ENCODE measurements at places on chromosomes 3 and 15.

- no peak for DNase-seq
Measured at GRCh38 chr3:188282871-188283270, 128.9 kb downstream of the LPP start.

DNA sequence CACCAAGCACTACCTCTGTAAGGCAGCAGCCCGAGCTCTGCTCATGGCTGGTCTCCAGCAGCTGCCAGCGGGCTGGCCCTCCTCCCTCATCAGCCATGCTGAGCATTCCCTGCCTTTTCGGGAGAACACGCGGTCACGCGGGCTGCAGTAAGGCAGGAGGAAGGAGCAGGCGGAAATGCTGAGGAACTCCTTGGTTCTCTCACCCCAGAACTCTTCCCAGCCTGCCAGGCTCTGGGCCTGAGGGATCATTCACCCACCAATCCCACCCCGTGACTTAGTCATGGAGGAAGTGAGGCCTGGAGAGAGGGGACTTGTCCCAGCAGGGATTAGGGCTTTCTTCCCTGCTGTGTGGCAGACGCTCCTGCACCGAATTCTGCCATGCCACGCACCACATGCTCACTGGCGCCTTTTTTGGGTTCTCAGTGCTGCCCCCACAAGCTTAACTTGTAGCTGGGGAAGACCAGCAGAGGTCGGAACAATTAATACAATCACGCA is 42.9 kb upstream of the RPL32 start:
- no peak for DNase-seq

- DNase-seq, result no peak
Measured at GRCh38 chr15:38197553-38197952, 55.1 kb upstream of the SPRED1 start.

GRCh38 chr3:194808640-194809097 is 123.0 kb downstream of the FAM43A start:
- no peak for DNase-seq

GRCh38 chr3:101303089-101303731 is 17.2 kb downstream of the IMPG2 start:
- DNase-seq, result no peak

DNA sequence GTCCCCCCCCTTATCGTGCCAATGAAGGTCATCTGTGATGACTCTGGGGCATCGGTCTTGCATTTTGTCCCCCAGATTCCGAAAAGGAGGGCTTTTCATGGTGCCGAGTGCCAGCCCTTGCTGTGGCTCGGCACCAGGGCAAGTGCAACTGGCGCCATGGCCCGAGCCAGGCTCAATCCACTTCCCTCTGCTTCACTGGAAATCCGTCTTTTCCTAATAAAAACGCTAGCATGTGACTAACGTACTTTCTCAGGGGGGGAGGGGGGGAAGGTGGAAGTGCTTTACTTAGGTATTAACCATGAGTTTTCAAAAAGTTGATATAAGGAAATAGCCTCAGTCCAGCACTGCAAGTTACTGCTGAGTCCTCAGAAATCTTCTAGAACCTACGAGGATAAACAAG is 20.5 kb downstream of the TRPM1 start:
- DNase-seq, result no peak

GRCh38 chr3:107643038-107643883 is 120.5 kb downstream of the BBX start:
- DNase-seq, result no peak

GRCh38 chr15:88385078-88385700 is 82.0 kb downstream of the MRPL46 start:
- DNase-seq, result no peak

- DNase-seq, result no peak
Measured at GRCh38 chr3:59253523-59253922, 203.7 kb upstream of the CFAP20DC start.

Measured in H1 (cell line).